Caudate nucleus (tissue), 63 donors: ENCODE measurements at places on chromosomes 11 and 22.

- no peak for DNase-seq
These were observed 123.4 kb upstream of the SEZ6L start for GRCh38 chr22:26045860-26046259.

- DNase-seq: no peak
These were observed 4.3 kb downstream of the RTN4RL2 start for GRCh38 chr11:57464539-57465181.

- DNase-seq: no peak
These were observed 8.1 kb downstream of the FBXO7 start for GRCh38 chr22:32482708-32483107.

DNA sequence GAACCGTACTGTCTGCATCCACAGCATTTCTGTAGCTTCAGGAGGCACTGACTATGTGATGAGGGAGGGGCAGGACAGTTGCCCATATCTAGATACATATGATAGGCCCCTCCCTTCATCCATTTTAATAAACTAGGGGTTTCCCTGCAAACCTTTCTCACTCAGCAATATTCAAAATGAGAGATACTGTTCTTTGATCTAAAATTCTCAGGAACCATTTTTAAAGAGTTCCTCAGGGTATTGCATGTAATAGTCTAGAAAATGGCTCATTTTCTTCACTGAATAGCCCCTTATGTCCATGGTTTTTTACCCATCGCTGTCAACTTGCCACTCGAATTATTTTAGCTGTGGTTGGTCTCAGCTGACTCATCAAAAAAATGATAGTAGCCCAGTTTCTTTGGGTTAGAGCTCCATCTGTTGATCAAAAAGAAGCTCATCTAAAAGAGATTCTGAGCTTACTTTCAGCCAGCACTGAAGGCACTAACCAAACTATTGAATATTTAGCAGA lies 37.0 kb upstream of the DNAJB7 start:
- peak; percentile 32 for DNase-seq

DNA sequence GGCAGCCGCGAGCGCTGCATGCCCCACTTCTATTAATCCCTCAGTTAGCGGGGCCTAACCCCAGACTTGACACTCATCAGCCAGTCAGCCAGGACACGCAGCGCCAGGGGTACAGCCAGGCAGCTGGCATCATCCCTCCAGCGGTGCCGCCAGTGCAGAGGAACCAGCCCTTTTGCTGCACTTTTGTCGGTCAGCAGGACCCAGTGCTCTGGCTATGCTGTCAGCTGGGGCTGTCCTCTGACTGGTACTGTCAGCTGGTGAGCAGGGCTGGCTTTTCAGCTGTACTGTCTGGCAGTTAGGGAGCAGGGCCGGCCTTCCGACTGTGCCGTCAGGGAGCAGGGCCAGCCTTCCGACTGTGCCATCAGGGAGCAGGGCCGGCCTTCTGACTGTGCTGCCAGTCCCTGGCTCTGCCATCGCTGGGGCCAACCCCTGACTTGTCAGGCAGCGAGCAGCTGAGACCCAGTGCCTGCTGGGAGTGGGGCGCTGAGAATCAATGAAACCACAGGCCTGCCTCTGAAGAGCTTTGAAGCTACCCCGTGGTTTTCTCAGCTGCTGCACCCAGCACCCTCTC lies 115.4 kb downstream of the KIAA1671 start:
- DNase-seq: peak; percentile 49

- no peak for DNase-seq
These were observed 64.1 kb upstream of the BIRC3 start for GRCh38 chr11:102253020-102253715.

GRCh38 chr22:37776639-37777005 lies 31.1 kb upstream of the GCAT start:
- no peak for DNase-seq

GRCh38 chr22:41446057-41446501 lies 522 bp downstream of the TOB2 start:
- DNase-seq: no peak
